Epithelial cell of proximal tubule (primary cell): ENCODE measurements at places on chromosomes 5 and 9. TPM values are rescaled to one million over a fixed set of nuclear protein-coding genes. Genes with fewer than 3 reads are reported as not detected.
A peak's percentile ranks its signal among the peaks of the same experiment; 100 is the strongest.

DNA sequence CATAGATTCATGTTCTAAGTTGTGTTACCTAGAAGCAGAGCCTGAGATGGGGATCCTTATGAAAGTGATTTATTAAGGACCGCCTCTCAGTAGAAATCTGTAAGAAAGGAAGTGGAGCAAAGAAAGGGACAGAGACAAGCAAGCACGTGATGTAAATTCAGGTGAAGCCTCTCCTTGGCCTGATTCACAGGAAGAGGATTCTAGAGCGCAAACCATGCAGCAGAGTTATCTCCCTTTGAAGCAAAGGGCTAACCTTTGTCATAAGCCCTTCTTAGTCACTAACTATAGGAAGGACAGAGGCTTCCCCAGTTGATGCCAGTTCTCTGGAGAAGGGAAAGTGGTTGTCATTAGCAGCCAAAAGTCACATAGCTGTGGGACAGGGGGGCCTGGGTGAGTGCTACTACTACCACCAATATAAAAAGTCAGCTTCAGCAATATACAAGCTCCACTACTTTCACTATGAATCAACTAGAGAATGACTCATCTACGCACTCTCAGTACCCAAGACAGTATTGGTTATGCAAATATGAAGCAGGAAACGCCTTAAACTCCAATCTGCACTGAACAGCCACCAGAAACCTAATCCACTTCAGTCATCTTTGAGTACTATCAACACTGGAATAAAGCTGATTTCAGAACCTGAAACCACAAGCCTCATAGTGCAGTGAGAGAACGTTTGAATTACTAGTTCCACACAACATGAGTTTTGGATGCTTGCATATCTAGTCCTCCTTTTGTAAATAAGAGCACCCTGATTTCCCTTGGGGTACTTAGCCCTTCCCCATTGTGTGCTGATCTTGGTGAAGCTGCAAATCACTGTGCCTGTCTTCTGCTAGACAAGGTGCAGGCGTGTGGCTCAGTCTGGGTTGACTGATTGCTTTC, 162.7 kb downstream of the ZNF608 start:
- peak; percentile 61 for DNase-seq

CDX1 gene
- total RNA-seq = not detected in 2 replicates

- DNase-seq = no peak
Observed at GRCh38 chr5:27172693-27173092, 134.3 kb upstream of the CDH9 start.

ABLIM3 gene
- 15.6 and 30.1 TPM in 2 replicates for total RNA-seq

- no peak for DNase-seq
Observed at GRCh38 chr9:121868626-121869025, 217.2 kb downstream of the DAB2IP start.

UBE2QL1 gene
- total RNA-seq = not detected in 2 replicates

GRCh38 chr5:102498271-102499034, at the start of gene SLCO6A1:
SLCO6A1 (minus strand) TSS chr5:102499001; CDS start chr5:102498844, 157 bp downstream.
- no peak for DNase-seq

KCNIP1 gene
- 2.0 and 3.3 TPM in 2 replicates for total RNA-seq

- DNase-seq = no peak
Observed at GRCh38 chr5:166648736-166649135, 1642.7 kb upstream of the WWC1 start.

GRCh38 chr5:45639040-45639439, 57.1 kb downstream of the HCN1 start:
- peak; percentile 1 for DNase-seq

DNA sequence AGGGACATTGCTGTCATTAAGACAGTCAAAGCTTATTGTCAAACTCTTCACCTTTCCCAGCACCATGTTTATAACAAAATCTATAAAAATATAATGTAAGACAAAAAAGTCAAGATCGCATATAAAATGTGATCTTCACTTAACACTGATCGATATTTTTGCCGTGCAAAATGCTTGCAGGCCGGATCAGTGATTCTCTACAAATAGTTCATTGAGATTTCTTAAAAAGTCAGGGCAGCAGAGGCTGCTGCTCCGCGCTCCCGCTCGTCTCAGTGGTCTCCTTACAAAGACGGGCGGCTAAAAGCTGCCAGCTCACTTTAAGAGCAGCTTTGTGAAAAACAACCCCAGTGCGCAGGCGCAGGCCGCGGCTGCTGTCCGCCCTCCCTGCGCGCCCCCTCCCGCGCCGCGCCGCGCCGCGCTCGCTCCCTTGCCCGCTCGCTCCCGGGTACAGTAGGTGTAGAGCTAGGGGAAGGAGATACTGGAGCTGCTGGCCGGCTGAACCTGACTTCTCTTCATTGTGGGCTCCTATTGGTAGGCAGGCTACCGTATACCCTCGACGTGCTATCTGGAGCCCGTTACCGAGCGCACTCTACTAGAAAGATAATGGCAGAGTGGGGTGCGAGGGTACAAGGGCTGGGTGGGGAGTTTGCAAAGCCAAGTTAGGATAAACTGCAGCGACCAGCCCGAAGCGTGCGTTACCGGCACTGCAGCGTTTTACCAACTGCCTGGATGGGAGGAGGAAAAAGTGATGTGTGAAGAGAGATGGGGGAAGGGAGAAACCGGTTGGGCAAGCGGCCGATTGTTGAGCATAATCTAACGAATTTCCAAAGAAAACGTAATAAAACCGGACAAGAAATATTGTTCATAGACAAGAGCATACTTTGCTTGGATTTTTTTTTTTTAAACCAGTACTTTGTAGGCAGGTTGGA, at the start of gene ARRDC3:
TSS of gene ARRDC3 (minus strand) at position 291 of the 929 bp plus-strand sequence. CDS start at position 66, 225 bp downstream.
- DNase-seq = no peak

PCDHGA7 gene
- 0.23 and 0.29 TPM in 2 replicates for total RNA-seq

DNA sequence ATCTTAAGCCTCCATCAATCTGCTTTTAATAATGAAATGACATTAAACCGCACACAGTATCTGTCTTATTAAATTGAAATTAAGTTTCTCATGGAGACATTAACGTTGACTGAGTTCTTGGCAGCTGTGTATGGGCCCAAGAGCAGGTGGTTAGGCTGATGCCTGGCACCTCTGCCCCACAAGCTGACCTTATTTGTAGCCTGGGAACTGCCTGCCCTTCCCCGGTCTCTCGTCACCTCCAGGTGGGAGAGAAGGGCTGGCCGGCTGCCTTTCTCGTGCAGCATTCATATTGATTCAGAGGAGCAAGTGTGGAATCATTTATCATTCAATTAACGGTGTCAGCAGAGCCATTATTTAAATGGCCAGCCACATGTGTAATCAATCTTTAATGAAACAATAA, 53.0 kb upstream of the FCN1 start:
- no peak for DNase-seq

PRRX2 gene
- total RNA-seq = 0.17 and 1.7 TPM in 2 replicates

HTR1A gene
- not detected in 2 replicates for total RNA-seq
